Fibroblast of skin of scalp (primary cell): ENCODE measurements at places on chromosomes 1 and 21.

GRCh38 chr1:214425716-214426425, 125.5 kb downstream of the PTPN14 start:
- no peak for DNase-seq

DNA sequence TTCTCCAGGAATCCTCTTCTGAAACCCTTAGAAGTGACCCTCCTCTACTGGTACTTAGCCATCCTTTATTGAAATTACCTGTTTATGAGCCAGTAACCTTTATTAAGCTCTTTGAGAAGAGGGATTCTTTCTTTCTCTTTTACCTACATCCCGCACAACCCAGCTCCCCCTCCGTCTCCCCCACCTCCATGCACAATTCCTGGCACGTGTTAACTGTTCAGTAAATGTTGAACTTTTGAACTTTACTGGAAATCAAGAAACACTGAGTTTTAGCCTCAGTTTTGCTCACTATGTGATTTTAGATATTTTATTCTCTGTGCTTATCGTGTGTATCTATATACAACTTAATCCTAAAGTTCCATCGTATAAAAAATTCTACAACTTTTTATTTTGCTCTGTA, 1.8 kb downstream of the TMED5 start:
- no peak for DNase-seq

- DNase-seq: peak; percentile 43
These were observed 20.4 kb upstream of the SLC2A1 start for GRCh38 chr1:42979036-42979430.

GRCh38 chr1:244234009-244234643, 183.0 kb downstream of the ZBTB18 start:
- DNase-seq: no peak

- DNase-seq: no peak
These were observed 257.7 kb upstream of the SGIP1 start for GRCh38 chr1:66276218-66276617.

- DNase-seq: no peak
These were observed 52.0 kb downstream of the GLIS1 start for GRCh38 chr1:53686965-53687267.

DNA sequence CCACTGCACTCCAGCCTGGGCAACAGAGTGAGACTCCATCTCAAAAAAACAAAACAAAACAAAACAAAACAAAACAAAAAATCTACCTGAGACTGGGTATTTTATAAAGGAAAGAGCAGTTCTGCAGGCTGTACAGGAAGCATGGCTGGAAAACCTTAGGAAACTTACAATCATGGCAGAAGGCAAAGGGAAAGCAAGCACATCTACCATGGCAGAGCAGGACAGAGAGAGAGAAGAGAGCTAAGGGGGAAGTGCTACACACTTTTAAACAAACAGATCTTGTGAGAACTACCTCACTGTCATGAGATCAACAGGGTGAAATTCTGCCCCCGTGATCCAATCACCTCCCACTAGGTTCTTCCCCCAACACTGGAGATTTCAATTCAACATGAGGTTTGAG, 198.3 kb upstream of the SAMSN1 start:
- no peak for DNase-seq

DNA sequence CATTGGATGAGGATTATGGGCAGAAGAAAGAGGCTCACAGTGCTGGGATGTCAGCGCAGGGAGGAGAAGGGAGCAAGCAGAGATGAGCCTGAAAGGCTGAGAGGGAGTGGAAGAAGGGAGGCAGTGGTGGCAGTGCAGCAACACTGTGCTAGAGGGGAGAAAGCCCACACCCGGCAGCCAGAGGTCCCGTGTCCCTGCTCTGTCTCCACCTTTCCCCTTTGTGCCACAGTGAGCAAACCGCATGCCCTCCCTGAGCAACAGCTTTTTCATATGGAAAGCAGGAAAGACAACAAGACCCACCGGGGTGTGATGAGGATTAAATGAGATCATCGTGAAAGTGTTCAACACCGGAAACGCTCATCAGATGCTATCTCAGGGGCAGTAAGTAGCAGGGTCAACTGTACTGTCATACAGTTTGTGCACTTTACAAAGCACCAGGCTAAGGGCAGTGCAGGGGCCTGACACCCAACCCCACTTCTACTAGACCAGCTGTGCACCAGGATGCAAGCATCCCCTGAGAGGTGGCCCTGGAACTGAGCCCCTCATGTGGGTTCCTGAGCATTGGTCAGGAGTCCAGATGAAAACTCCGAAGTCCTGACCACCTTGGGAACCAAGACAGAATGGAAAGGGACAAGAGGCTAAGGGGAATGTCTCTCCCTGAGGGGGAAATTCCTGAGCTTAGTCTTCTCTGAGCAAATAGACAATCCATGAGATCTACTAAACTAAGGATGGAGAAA, 9.1 kb downstream of the NHLH1 start:
- peak; percentile 61 for DNase-seq

GRCh38 chr21:39000496-39000895, 182.8 kb downstream of the PSMG1 start:
- no peak for DNase-seq

DNA sequence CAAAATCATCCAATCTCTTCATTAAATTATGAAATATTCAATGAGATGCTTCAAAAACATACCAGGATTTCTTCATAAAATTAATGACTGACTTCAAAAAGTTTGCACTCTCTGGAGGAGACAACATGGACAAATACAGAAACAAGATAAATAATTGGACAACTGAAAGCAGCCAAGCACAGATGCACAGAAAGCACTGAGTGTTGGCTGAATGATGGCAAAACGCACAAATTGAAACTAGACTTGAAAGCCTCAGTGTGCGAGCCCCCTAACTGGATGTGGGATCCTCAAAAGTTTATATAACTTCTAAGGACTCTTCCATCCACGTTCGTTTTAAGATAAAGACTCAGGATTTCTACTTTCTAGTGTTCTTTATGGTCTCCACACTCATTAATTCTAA, 27.9 kb downstream of the RGS18 start:
- DNase-seq: no peak

DNA sequence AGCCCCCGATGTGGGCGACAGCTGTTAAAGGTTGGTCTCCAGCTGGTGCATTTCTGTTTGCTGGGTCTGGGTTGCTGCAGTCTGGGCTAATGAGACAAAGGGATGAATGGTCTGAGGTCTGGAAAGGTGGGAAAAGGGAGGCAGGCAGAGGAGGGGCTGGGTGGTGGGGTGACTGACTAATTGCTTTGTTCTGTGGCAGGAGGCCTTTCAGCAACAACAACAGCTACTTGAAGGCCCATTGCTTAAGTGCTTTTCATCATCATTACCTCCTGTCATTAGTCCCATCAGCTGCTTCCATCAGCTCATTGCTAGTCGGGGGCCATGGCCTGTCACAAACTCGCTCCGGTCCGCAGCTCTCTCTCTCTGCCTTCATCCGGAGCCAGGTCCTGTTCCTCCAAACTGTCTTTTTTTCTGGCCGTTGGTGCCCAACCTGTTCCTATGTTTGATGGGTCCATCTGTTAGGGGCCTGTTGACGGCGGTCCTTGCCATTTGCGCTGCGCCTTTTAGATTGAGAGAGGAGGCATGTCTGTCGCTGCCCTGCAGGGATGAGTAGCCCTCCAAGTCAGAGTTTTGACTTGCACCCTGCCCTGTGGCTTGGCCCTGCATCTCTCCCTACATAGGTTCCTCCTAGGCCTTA, 105.6 kb upstream of the PLXNA2 start:
- DNase-seq: no peak

DNA sequence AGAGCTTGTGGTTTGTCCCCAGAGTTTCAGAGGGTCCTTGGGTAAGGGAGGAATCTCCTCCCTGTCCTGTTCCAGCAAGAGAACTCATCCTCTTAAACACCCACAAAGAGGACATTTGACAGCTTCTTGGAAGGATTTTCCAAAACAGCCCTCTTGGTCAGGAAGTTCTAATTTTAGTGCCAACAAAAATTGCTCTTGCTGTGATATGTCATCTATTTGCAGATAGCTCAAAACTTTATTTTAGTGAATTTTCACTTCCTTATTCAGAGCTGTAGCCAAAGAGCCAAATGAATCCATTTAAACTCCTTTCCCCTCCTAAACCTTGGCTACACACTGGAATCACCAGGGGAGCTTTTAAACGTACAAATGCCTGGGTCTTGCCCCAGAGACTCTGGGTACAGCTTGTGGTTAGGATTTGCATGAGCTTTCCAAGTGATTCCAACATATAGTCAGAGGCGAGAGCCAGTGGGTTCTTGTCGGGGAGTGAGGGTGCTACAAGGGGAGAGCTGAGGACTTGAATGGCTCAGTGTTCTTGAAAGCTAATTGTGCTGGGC, 11.8 kb upstream of the RASSF5 start:
- DNase-seq: peak; percentile 28

DNA sequence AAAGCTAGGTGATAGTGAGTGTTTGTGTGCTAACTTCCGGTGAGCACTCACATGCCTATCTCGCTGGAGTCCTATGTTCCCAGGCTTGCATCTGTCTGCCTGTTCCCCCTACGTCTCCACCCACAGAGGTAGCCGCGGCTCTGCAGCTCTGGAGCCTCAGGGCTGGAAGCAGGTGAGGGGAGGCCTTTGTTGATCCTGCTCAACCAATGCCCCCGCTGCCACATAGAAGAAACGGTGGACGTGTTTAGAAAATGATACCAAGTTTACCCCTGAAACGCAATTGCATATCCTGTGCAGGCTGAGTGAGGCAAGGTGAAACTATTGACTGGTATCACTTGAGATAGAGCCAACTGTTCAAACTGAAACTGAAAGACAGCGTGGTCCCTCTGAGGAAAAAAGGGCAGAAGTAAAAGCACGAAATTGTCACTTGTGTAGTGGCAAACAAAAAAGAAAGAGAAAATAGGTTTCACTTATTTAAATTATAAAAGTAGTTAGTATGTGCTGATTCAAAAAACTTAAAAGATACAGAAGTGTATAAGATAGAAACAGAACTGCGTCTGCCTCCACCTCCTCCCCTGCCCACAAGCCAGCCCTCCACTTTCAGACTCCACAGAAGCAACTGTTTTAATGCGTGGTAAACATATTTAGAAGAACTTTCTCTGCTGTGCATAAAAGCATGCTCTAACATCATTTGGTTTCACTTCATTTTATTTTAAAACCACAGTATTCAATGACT, 38.6 kb upstream of the ETS2 start:
- no peak for DNase-seq

- DNase-seq: peak; percentile 45
These were observed 66.7 kb upstream of the ANGPTL3 start for GRCh38 chr1:62530516-62531154.

DNA sequence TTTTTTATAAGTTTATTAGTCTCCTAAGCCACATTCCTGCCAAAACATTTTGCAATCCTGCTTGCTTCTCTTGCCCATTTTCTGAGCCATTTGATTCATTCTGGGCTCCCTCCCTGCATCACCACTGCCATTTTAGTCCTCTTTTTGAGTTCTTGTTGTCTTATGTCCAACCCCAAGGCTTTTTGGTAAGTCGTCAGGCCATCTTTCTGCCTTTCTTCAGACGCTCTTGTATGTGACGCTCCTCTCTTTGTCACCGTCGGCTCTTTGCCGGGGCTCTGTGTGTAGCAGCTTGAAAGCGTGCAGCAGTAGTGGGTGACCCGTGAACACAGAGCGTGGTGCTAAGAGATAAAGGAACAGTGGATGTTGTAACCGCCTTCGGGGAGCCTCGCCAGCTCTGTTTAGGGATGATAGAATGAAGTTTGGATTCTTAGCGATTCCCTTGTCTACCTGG, 14.6 kb downstream of the HUNK start:
- DNase-seq: no peak

- peak; percentile 25 for DNase-seq
These were observed 973.7 kb downstream of the LTN1 start for GRCh38 chr21:28018741-28019669.

- DNase-seq: peak; percentile 41
These were observed 107.3 kb upstream of the RUNX3 start for GRCh38 chr1:25037174-25038074.

DNA sequence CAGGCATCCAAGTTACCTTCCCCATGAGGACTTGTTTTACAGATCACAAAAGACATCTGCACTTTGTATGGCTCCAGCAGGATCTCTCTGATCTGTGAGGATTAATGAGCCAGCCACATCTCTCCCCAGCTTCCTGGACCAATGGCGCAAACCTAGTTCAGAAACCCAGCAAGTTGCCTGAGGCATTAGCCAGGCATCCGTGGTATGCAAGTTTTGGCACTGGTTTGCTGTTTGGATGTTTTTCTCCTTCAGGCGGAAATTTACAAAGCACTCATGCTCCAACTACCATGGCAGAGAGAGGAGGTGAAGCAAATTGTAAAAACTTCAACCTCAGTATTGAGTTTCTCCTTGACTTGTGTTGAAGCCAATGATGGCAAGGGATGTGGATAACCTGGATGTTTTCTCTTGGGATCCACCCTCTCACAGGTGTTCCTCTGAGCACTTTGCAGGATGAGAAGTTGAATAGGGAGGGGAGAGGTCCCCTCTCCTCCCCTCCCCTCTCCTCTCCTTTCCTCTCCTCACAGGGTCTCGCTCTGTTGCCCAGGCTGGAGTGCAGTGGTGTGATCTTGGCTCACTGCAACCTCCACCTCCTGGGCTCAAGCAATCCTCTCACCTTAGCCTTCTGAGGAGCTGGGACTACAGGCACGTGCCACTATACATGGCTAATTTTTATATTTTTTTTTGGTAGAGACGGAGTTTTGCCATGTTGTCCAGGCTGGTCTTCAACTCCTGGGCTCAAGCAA, 25.6 kb upstream of the ENO1 start:
- DNase-seq: peak; percentile 97

DNA sequence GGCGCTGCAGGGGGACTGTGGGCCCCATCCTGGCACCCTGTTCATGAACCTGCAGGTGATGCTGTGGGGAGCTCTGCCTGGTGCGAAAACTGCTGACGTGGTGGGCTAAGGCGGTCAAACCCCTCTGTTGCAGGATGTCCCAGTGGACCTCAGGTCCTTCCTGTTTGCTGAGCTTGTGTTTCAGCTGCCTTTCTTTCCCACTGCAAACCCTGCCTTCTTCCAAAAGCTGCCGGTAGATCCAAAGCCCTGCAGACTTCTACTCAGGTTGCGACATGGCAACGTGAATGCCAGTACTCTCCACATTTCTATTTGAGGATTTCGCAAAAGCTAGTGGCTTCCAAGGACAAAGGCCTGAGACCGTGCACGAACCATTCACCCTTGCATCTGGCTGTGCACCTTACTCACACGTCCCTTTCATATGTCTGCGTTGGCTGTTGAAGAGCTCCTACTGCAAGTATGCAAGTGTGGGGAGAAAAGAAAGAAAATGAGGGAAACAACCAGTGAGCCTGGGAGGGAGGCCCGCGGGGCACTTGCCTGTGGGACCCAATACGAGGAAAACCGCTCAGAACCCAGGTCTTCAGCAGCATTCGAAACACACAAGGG, 6.2 kb upstream of the RRP1 start:
- DNase-seq: no peak
